ENCODE measurements at places on chromosomes 6 and 20. TPM values are rescaled to one million over a fixed set of nuclear protein-coding genes. Genes with fewer than 3 reads are reported as not detected.

Gene TRMT11
- total RNA-seq = 24.7 TPM

Gene MSH5
- 59.2 TPM for total RNA-seq

Gene SF3B5
- 133 TPM for total RNA-seq

Gene ZBTB2
- 28.9 TPM for total RNA-seq

Gene APOBEC2
- not detected for total RNA-seq

DNA sequence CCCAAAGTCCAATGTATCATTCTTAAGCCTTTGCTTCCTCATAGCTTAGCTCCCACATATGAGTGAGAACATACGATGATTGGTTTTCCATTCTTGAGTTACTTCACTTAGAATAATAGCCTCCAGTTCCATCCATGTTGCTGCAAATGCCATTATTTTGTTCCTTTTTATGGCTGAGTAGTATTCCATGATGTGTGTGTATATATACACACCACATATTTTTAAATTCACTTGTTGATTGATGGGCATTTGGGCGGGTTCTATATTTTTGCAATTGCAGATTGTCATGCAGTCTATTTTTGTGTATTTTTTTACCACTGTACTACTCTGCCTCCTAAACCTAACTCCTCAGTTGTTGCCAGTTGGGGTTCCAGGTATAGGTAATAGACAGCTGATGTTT is 74.7 kb downstream of the CD2AP start:
- H3K4me3 ChIP-seq = no peak overlapping the region
- no peaks in the 10 kb centered on the region for H3K27me3 ChIP-seq
- peaks cover 64% of the 10 kb centered on the region for H3K36me3 ChIP-seq
- no peak overlapping the region for H3K27ac ChIP-seq
- DNase-seq = no peak

DNA sequence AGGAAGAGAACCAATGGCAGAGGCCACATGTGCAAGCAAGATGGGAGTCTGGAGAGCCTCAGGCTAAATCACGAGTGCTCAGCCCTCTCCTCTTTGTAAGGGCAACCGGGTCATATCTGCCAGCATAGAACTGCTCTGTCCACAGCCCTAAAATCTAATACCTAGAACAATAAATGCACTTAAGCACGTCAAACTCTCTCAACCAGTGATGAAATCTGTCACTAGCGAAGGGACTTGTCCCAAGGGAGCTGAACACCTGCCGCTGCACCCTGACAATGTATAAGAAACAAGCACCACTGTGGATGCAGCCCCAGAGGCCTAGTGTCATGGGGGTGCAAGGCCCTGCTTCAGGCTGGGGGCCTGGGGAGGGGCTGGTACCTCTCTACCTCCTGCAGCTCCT is 82.5 kb downstream of the PRL start:
- H3K27ac ChIP-seq = no peak overlapping the region
- no peak for DNase-seq
- no peaks in the 10 kb centered on the region for H3K36me3 ChIP-seq
- no peaks in the 10 kb centered on the region for H3K27me3 ChIP-seq
- no peak overlapping the region for H3K4me3 ChIP-seq
- no peaks in the 10 kb centered on the region for H3K4me1 ChIP-seq

GRCh38 chr20:4508773-4509172 is 212.9 kb upstream of the PRND start:
- DNase-seq = no peak
- H3K27ac ChIP-seq = no peak overlapping the region
- H3K4me1 ChIP-seq = no peaks in the 10 kb centered on the region
- H3K27me3 ChIP-seq = peaks cover 8% of the 10 kb centered on the region

GRCh38 chr20:31593221-31594001 is 11.7 kb upstream of the ID1 start:
- no peak overlapping the region for H3K4me3 ChIP-seq
- no peaks in the 10 kb centered on the region for H3K36me3 ChIP-seq
- no peak for DNase-seq
- peaks cover 21% of the 10 kb centered on the region for H3K27me3 ChIP-seq
- H3K4me1 ChIP-seq = peaks cover under 1% of the 10 kb centered on the region
- no peak overlapping the region for H3K27ac ChIP-seq

DNA sequence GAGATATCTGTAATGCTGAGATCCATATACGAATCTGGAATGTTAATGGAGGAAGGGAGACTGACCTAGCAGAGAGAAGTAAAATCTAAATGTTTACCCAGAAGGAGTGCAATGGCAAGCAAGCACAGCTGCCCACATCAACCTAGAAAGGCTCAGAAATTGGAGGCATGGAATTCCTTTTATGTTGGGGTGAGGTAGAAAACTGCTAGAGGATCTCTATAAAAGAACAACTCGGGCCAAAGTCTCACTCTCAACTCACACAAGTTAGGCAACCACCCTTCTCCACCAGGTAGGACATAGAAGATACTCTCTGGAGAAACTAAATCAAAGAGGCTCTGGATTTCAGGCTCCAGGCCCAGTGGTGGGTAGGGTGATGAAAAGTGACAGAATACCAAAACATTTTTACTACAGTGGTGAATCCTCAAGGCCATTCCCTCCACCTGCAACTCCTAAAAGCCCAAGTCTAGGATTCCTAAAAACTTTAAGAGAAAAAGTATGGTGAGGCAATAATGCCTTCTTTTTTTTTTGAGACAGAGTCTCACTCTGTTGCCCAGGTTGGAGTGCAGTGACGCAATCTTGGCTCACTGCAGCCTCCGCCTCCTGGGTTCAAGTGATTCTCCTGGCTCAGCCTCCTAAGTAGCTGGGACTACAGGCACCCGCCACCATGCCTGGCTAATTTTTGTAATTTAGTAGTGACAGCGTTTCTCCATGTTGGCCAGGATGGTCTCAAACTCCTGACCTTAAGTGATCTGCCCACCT is 9.5 kb upstream of the ADGRG6 start:
- no peak overlapping the region for H3K4me3 ChIP-seq
- no peaks in the 10 kb centered on the region for H3K36me3 ChIP-seq
- H3K27ac ChIP-seq = no peak overlapping the region
- H3K27me3 ChIP-seq = peaks cover 2% of the 10 kb centered on the region
- H3K4me1 ChIP-seq = no peaks in the 10 kb centered on the region

- no peak overlapping the region for H3K27ac ChIP-seq
- H3K4me1 ChIP-seq = peaks cover 5% of the 10 kb centered on the region
- H3K36me3 ChIP-seq = peaks cover 1% of the 10 kb centered on the region
- no peak overlapping the region for H3K4me3 ChIP-seq
- H3K27me3 ChIP-seq = peaks cover 26% of the 10 kb centered on the region
Observed at GRCh38 chr6:114346451-114346850, 3.6 kb upstream of the HS3ST5 start.

- H3K27ac ChIP-seq = no peak overlapping the region
- peaks cover 10% of the 10 kb centered on the region for H3K27me3 ChIP-seq
- H3K4me3 ChIP-seq = no peak overlapping the region
- DNase-seq = no peak
- H3K36me3 ChIP-seq = no peaks in the 10 kb centered on the region
- no peaks in the 10 kb centered on the region for H3K4me1 ChIP-seq
Observed at GRCh38 chr20:63362436-63363009, 1.4 kb upstream of the CHRNA4 start.

GRCh38 chr6:9702914-9703313 is 712.0 kb downstream of the TFAP2A start:
- H3K27ac ChIP-seq = no peak overlapping the region
- H3K4me1 ChIP-seq = no peaks in the 10 kb centered on the region
- H3K36me3 ChIP-seq = no peaks in the 10 kb centered on the region
- DNase-seq = no peak
- no peak overlapping the region for H3K4me3 ChIP-seq

GRCh38 chr20:33490934-33491656 is 1.2 kb downstream of the CBFA2T2 start:
- peak overlapping the region; percentile 88 for H3K27ac ChIP-seq
- H3K36me3 ChIP-seq = no peaks in the 10 kb centered on the region
- peak overlapping the region; percentile 89 for H3K4me3 ChIP-seq
- no peak for DNase-seq
- peaks cover 5% of the 10 kb centered on the region for H3K4me1 ChIP-seq
- no peaks in the 10 kb centered on the region for H3K27me3 ChIP-seq

GRCh38 chr6:9540534-9541126 is 874.2 kb downstream of the TFAP2A start:
- no peak for DNase-seq
- no peaks in the 10 kb centered on the region for H3K36me3 ChIP-seq
- no peak overlapping the region for H3K4me3 ChIP-seq
- H3K27me3 ChIP-seq = no peaks in the 10 kb centered on the region
- no peaks in the 10 kb centered on the region for H3K4me1 ChIP-seq

- DNase-seq = no peak
- peaks cover 3% of the 10 kb centered on the region for H3K27me3 ChIP-seq
- peaks cover 9% of the 10 kb centered on the region for H3K36me3 ChIP-seq
Observed at GRCh38 chr6:107617341-107617932, 127.5 kb downstream of the SOBP start.

GRCh38 chr6:53481323-53481722 is 63.6 kb downstream of the GCLC start:
- no peaks in the 10 kb centered on the region for H3K36me3 ChIP-seq
- no peak overlapping the region for H3K27ac ChIP-seq
- H3K4me1 ChIP-seq = peaks cover 15% of the 10 kb centered on the region
- peaks cover 16% of the 10 kb centered on the region for H3K27me3 ChIP-seq
- H3K4me3 ChIP-seq = no peak overlapping the region
